ENCODE measurements at places on chromosomes 7 and 10. TPM values are rescaled to one million over a fixed set of nuclear protein-coding genes. Genes with fewer than 3 reads are reported as not detected.
A peak's percentile ranks its signal among the peaks of the same experiment; 100 is the strongest.

DNA sequence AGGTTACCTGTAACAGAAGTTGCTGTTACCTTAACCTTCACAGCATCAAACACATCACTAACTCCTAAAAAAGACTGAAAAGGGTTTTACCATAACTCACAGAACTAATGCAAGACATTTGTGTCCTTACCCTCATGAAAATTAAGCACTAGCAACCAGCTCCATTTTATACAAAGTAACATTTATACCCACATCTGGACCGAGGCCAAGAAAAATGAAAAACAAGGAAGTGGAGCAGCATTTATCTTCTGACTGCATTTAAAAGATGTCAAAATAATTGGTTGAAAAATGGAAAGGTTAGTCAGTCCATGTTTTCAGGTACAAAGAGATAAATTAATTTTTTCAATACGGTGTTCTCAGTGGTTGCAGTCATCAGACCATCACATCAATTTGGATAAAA lies 3.1 kb upstream of the RBP4 start:
- DNase-seq, result no peak

DNA sequence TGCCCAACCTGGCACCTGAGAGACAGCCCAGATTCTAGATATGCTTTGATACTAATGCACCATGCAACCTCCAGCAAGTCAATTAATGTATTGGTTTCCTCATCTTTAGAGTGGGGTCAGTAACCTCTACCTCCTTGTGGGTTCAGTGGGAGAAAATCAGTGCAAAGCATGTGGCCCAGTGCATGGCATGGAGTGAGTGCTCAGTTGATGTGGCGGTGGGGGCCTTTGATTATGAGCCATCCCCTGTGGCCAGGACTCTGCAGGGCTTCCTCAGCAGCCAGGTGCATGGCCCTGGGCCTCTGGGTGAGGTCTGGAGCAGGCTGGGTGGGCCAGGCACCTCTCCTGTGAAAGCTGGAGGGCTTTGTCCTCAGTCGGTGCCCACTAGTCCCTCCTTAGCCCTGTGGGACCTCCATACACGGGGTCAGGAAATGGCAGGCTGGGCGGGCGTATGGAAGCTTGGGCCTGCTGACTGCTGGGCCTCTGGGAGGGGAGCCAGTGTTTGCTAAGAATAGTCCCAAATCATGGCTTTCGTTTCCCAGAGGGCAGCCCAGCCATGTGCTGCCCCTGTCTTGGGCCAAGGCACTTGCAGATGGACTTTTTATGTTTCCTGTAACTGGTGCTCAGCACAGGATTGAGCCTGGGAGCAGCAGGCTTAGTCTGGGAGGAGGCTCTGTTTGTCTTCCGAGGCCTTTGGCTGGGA lies 3.4 kb downstream of the PALD1 start:
- peak; percentile 75 for DNase-seq

The JAKMIP3 gene
- 0.44 TPM for total RNA-seq

The PITX3 gene
- total RNA-seq, result 0.96 TPM

The HGF gene
- total RNA-seq, result 3.5 TPM

Data from right atrium auricular region (tissue), 2 donors.